ENCODE measurements at places on chromosomes 1 and 21.

DNA sequence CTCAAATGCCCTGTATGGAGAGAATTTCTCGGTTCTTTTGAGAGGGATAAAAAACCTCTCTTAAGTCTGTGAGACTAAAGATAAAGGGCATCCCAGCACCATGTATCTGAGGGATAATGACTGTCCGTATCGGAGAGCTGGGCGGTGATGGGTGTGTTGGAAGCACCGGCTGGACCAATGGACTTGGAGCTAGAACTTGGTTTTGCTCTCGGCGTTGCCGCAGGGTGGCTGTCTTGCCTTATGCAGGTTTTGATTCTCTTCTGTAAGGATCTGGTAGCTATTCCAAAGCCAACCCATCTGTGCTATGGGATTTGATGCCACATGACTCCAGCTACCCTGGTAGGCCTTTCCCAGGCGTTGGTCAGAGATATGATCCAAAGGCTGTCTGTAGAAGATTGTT lies 348.8 kb downstream of the KIF26B start:
- DNase-seq: no peak

- DNase-seq: peak; percentile 54
These were observed at the start of gene LAX1 for GRCh38 chr1:203765029-203765837. Gene LAX1, plus strand, starts transcription at chr1:203765183. Its CDS starts 383 bp downstream, at chr1:203765566.

DNA sequence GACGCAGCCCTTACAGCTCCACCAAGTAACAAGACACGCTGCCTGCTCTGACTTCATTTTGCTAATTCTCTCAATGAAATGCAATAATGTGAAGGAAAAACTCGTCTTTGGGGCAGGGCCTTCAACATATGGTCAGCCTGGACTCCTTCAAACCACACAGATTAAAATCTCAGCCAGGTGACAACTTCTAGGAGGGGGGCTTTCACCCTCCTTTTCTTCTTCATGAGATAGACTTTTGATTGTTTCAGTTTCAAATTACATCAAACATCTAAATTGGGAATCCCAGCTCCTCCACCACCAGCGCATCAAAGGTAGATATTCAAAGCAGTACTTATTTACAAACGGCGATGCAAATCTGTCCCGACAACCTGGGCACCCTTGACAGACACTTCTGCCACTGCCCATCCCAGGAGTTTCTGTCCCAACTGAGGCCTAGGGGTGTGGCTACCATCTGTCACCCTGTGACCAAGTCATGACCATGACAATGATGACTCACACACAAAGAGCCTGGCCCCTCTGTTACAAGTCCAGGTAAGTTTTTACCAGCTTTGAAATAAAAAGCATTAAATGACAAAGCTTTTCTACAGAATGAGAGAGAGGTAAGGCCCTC lies 29.7 kb downstream of the SSBP3 start:
- DNase-seq: no peak

DNA sequence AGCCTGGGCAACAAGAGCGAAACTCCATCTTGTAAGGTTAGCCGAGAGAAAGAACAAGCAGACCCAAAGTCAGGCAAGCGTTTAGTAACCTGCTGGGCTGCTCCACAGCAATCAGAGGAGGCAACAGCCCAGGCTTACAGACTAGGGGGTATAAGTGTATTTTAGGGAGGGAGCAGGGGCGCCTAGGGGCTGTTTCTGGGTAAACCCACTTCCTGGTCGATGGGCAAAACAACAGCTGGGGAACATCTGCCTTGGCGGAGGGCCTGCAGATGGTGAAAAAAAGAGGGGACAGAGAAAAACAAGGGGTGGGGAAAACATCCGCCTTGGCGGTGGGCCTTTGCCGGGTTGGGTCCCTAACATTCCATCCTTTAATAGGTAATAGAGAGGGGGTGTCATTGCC lies 5.2 kb downstream of the TAS1R1 start:
- no peak for DNase-seq

- no peak for DNase-seq
These were observed 22.2 kb upstream of the ERG start for GRCh38 chr21:38520511-38520910.

- peak; percentile 23 for DNase-seq
These were observed 31.4 kb upstream of the LEPR start for GRCh38 chr1:65388908-65389695.

GRCh38 chr1:240526312-240526711 lies 85.6 kb downstream of the GREM2 start:
- no peak for DNase-seq

GRCh38 chr1:228542981-228543380 lies 55.8 kb downstream of the RNF187 start:
- DNase-seq: no peak

DNA sequence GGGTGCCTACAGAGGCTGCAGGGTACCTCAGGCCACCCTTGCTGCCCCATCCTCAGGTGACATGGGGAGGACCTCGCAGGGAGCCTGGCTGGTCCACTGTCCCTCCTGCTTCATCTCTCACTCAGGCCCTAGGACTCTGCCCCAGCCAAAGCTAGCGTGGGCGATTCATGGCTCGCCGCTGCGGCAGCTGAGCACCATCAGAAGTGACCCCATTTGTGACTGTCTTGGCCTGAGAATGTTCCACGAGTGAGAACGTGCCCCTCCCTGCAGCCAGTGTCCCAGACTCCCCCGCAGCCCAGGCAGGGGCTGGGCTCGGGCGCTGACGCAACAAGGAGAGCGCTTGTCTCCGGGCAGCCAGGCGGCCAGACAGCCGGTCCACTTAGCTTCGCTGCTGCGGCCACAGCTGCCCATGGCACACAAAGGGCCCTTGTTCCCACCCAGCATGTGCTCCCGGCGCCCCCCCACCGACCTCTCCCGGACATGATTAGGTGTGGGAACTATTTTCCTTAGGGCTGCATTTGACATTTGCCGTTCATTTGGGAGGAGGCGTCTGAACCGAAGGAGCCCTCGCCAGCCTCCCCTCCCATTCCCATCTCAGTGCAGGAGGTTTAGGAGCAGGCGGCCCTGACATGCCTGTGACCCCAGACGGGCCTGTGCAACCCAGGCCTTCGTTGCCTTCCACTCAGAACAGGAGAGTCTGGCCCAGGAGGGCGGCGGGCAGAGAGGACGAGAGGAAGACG lies 19.3 kb upstream of the POFUT2 start:
- DNase-seq: peak; percentile 9

GRCh38 chr21:41442481-41443186 lies 16.6 kb downstream of the MX1 start:
- DNase-seq: no peak

- DNase-seq: no peak
These were observed 100.7 kb downstream of the FAM78B start for GRCh38 chr1:166066107-166066506.

DNA sequence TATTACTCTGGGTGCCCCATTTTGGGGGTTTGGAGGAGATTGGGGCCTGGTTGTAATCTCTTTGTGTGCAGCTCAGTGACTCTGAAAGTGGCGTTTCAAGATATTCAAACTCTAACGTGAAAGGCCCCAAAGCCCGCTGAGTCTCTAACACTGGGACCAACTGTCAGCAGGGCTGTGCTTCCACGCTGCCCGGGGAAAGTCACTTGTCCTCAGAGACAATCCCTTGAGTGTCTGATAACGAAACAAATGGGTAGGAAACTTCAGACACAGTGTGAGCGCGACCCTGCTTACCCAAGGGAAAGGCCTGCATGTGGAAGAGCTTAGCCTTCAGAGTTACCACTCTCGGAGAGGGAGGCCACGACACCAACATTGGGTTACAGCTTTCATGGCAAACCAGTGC lies 837 bp downstream of the UBASH3A start:
- DNase-seq: no peak

GRCh38 chr1:7680207-7680954 lies 90.7 kb upstream of the VAMP3 start:
- DNase-seq: peak; percentile 25

DNA sequence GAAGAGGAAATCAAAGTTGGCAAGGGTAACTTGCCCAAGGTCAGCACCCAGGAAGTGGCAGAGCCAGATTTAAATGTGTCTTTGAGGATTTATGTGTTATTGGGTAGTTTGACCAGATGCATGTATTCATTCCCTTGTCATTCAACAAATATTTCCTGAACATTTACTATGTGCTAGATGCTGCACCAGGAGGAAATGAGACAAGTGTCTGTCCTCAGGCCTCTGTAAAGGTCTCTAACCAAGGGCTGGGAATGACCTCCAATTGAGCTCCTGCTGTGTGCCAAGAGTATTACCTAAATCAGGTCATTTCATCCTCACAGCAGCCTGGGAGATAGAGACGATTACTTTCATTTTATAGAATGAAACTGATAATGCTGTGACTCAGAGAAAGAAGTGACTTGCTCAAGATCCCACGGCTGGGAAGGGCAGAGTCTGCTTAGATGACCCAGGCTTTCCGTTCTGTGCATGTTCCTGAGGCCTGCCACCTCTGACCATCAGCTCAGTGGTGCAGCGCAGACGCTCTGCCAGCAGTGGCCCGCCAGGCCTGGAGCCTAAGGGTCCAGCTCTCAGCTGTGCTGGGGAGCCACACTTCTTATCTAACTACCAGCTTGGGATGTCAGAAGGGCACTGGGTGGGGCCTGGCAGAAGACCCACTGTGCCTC lies 3.5 kb upstream of the TTC22 start:
- DNase-seq: no peak

- no peak for DNase-seq
These were observed 123.7 kb upstream of the GJB5 start for GRCh38 chr1:34631126-34631525.

DNA sequence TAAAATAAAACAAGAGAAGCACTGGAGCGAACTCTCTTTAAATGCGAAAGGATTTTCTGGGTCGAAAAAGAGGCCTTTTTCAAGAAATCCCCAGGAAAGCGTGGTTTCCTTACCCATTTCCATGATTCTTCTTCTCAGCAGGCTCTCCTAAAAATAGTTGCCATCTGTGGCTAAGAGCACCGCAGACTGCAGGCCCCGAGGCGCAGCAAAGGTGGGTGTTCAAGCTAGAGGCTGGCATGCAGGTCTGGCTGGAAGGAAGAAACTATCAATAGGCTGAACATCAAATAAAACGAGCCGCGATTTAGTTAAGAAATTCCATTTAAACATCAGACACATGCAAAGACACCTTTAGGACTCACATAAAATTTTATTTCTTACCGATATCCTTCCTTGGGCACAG lies 135.1 kb downstream of the ADAMTS1 start:
- no peak for DNase-seq

DNA sequence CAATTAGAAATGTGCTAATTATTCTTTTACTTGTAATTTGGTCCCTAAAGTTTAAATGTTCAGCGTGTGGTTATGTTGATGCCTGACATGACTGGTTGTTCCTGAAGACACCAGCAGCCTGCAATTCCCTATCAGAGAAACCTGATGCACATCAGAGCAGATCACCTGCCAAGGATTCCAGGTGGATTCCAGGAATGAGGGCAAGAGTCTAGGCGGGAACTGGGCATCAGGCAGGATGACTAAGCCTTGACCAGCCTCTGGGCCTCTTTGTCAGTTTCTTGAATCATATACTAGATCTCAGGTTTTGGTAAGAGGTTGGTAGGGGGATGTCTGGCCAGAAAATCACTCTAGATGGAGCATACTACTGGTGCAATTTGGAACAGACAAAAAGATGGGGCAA lies 130.7 kb upstream of the TNR start:
- no peak for DNase-seq

DNA sequence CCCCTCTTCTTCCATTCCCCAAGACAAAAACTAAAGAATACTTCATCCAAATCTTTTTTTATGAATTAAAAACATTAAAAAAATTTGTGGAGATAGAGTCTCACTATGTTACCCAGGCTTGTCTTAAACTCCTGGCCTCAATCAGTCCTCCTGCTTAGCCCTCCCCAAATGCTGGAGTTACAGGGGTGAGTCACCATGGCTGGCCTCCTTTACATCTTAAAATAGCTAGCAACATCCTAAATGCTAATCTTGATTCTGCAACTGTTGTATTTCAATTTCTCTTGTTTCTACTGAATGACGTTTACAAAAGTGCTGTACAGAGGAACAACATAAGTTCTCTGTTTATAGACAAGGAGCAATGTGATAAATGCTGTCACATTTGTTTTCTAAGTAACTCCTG lies 483.5 kb downstream of the ADGRL2 start:
- DNase-seq: no peak

GRCh38 chr1:198788561-198789064 lies 149.8 kb downstream of the PTPRC start:
- no peak for DNase-seq

DNA sequence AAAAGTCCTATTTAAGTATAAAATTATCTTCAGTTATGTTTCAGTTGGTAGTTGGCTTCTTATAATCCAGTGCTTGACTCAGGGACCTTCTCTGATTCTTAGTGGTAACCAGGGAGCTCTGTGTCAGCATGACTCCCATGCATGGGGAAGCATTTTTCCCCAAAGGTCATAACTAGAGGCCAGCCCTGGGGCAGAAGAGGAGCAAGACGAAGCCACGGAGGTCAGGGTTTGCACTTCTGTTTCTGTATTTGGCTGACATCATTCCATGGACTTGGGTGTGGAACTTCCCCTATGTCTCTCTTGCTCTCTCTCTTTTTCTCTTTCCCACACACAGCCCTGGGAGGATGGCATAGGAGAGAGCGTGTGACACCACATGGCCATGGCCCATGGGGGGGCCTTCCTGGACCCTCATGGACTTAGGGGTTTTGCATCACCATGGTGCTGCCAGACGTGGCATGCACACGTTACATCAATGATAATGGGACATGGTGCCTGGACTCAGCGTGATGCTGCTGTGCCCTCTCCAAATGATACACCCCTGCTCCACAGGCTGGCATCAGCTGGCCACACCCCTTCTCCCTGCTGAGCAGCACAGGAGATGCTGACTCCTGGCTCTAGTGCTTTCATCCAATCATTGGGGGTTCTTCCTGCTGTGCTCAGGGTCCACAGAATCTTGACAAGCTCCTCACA lies 260.5 kb downstream of the KCNJ6 start:
- no peak for DNase-seq

GRCh38 chr21:23111070-23111600 lies 2112.9 kb downstream of the NCAM2 start:
- DNase-seq: no peak

- no peak for DNase-seq
These were observed 45.4 kb downstream of the ADSS2 start for GRCh38 chr1:244406337-244406736.

DNA sequence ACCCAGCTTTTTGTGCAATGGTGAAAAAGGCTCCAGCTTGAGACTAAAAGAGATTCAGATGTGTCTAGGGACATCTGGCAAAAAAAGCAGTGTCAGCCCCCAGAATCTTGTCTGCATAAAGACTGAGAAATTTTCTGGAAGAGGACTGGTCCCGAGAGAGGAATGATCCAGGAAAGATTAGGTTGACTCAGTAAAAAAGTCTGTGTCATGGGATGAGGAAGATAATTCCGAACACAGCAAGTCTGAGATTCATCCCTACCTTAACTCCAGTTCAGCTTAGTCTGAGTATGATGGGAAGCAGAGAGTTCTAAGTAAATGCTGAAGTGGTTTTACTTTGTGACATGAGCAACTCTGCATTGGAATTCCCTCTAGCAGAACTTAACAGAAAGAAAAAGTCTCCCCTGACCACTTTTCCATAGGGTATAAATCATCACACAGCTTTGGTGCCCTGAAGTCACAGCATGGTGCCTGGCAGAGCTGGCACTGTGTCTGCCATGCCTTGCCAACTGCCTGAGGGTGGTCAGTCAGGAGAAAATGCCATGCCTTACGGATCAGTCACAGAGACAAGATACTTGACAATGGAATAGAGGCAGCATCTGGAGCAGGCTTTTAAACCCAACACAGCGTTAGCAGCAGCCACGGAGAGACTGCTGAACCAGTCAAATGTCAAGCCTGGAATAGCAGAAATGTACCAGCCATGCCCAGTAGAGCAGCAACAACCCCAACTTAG lies 153.4 kb downstream of the ZC3H11B start:
- no peak for DNase-seq
